ENCODE measurements at places on chromosomes 6 and 20. TPM values are rescaled to one million over a fixed set of nuclear protein-coding genes. Genes with fewer than 3 reads are reported as not detected.

- H3K4me3 ChIP-seq: no peak overlapping the region
- DNase-seq: no peak
- H3K36me3 ChIP-seq: no peaks in the 10 kb centered on the region
- H3K27me3 ChIP-seq: no peaks in the 10 kb centered on the region
- no peak overlapping the region for H3K27ac ChIP-seq
Observed at GRCh38 chr6:132007474-132008190, 56.5 kb upstream of the CCN2 start.

DNA sequence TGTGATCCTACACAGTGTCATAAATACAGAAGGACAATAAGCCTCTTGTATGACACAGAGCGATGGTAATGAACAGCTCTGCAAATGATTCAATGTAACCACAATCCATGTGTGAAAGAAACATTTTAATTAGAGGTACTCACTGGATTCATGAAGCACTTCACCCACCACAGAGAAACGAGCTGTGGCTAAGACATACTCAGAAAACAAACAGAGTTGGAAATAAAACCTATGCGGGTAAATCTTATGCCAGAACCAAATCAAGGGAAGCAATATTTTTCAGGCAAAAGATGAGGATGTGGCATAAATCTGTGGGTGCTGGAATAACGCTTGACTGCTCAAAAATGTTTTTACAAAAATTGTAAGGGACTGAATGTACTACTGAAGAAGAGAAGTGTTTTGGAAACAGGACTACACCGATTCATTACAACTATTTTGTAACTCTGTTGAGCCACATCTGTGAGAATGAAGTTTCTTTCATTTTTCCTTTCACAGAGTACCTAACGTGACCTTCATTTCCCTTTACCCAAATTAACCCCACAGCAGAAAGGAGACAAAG, 112.1 kb downstream of the WDR27 start:
- no peak for DNase-seq
- H3K36me3 ChIP-seq: no peaks in the 10 kb centered on the region
- H3K4me3 ChIP-seq: no peak overlapping the region
- H3K4me1 ChIP-seq: no peaks in the 10 kb centered on the region
- H3K27me3 ChIP-seq: no peaks in the 10 kb centered on the region

DACT2 gene
- total RNA-seq: 4.9 TPM

DNA sequence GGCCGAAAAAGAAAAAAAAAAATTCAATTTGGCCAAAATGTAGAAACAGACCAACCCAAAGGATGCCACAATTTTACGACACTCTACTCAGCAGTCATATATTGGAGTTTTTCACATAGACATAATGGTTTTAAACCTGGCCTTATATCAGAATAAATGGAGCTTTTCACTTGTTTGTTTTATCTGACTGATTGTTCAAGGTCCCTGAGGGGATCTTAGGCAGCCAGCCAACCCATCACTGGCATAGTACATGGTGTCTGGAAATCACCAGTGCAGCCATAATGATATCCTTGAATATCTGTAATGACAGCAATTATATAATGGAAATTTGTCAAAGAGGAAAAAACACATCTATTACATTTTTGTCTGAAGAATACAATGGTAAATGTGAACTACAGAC, 96.9 kb downstream of the PRSS35 start:
- H3K27me3 ChIP-seq: no peaks in the 10 kb centered on the region
- no peak for DNase-seq
- no peak overlapping the region for H3K27ac ChIP-seq
- no peaks in the 10 kb centered on the region for H3K4me1 ChIP-seq
- H3K4me3 ChIP-seq: no peak overlapping the region

DNA sequence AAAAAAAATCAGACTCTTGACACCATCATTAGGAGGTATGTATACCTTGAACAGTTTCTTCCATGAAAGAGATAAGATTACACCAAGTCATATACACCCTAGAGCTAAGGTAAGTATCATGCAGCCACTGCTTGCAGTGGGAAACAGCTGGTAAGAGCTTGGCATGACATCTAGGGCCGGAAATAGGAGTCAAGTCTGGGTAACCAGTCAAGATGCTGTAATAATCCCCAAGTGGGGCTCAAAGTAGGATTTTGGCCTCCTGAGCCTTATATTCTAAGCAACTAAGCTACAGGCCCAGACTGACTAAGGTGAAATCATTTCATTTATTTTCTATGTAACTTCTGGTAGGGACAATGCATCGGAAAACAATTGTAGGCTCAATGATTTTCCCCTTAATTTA, 23.9 kb downstream of the TRERF1 start:
- no peaks in the 10 kb centered on the region for H3K27me3 ChIP-seq
- DNase-seq: no peak
- no peaks in the 10 kb centered on the region for H3K36me3 ChIP-seq
- peaks cover 11% of the 10 kb centered on the region for H3K4me1 ChIP-seq
- no peak overlapping the region for H3K27ac ChIP-seq

PDYN gene
- total RNA-seq: not detected

CAGE1 gene
- 0.26 TPM for total RNA-seq

GRCh38 chr6:163707387-163708355, 293.2 kb downstream of the QKI start:
- DNase-seq: no peak
- H3K4me3 ChIP-seq: no peak overlapping the region
- no peaks in the 10 kb centered on the region for H3K27me3 ChIP-seq
- H3K4me1 ChIP-seq: peaks cover 4% of the 10 kb centered on the region

ZNF133 gene
- 10.9 TPM for total RNA-seq

CYP24A1 gene
- not detected for total RNA-seq

- no peaks in the 10 kb centered on the region for H3K36me3 ChIP-seq
- no peak overlapping the region for H3K4me3 ChIP-seq
- DNase-seq: peak; percentile 48
- H3K27me3 ChIP-seq: no peaks in the 10 kb centered on the region
Observed at GRCh38 chr20:17281478-17281877, 54.6 kb downstream of the PCSK2 start.

GRCh38 chr6:44257025-44257752, at the start of gene SLC35B2:
SLC35B2 (minus strand) TSS chr6:44257528; CDS start chr6:44257410, 118 bp downstream.
- peak; percentile 72 for DNase-seq
- H3K27me3 ChIP-seq: no peaks in the 10 kb centered on the region
- peaks cover 57% of the 10 kb centered on the region for H3K4me1 ChIP-seq
- H3K27ac ChIP-seq: peak within 1 kb of the TSS; percentile 93
- peaks cover 24% of the 10 kb centered on the region for H3K36me3 ChIP-seq

- no peaks in the 10 kb centered on the region for H3K36me3 ChIP-seq
- no peak for DNase-seq
Observed at GRCh38 chr6:44005507-44005903, 121.7 kb downstream of the MRPL14 start.

- no peak overlapping the region for H3K4me3 ChIP-seq
- H3K27ac ChIP-seq: no peak overlapping the region
- no peak for DNase-seq
- no peaks in the 10 kb centered on the region for H3K27me3 ChIP-seq
- H3K36me3 ChIP-seq: peaks cover 8% of the 10 kb centered on the region
Observed at GRCh38 chr6:75863001-75863400, 114.0 kb downstream of the MYO6 start.

GRCh38 chr6:157169226-157169625, 154.1 kb downstream of the TMEM242 start:
- H3K27me3 ChIP-seq: no peaks in the 10 kb centered on the region
- no peaks in the 10 kb centered on the region for H3K36me3 ChIP-seq

LPIN3 gene
- total RNA-seq: 50.1 TPM

GRCh38 chr6:118212451-118213173, 305.5 kb downstream of the SLC35F1 start:
- no peaks in the 10 kb centered on the region for H3K4me1 ChIP-seq
- no peaks in the 10 kb centered on the region for H3K27me3 ChIP-seq
- no peak for DNase-seq

DNA sequence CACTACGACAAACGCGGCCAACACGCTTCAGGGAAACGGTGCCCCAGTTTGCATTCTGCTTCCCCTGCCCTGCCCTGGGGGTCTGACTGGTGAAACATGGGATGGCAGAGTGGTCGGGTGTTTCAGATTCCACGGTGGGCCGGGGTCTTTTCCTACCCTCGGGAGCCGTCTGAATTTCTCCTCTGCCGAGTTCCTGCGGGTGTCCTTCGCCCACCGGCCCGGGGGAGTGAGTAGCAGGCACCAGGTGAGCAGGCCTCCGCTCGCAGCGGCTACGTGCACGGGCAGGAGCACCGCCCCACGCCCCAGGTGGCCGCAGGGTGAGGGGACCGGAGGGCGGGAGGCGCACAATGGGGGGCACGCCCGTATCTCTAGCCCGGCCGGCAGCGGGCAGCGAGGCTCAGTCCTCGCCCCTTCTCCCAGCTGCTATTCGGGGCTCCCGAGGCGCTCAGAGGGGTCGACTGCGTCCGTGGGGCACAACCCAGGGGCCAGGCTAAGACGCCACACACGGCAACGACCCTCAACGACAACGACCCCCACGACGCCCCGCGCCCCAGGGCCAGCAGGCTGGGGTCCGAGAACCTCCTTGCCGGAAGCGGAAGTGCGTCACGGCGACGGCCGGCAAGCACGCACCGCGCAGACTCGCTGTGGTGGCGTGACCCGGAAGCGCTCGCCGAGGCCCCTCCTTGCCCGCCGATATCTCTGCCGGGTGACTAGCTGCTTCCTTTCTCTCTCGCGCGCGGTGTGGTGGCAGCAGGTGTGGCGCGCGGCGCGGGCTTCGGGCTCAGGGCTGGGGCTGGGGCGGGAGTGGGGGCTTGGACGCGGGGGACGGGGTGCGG, at the start of gene RPS21:
Gene RPS21, plus strand, starts transcription at position 721 of the 836 bp plus-strand sequence. CDS start 236 bp downstream, outside the sequence.
- H3K4me1 ChIP-seq: peaks cover 27% of the 10 kb centered on the region
- H3K27ac ChIP-seq: peak within 1 kb of the TSS; percentile 90
- peak within 1 kb of the TSS; percentile 89 for H3K4me3 ChIP-seq
- DNase-seq: peak; percentile 94

TMEM74B gene
- total RNA-seq: not detected

DNA sequence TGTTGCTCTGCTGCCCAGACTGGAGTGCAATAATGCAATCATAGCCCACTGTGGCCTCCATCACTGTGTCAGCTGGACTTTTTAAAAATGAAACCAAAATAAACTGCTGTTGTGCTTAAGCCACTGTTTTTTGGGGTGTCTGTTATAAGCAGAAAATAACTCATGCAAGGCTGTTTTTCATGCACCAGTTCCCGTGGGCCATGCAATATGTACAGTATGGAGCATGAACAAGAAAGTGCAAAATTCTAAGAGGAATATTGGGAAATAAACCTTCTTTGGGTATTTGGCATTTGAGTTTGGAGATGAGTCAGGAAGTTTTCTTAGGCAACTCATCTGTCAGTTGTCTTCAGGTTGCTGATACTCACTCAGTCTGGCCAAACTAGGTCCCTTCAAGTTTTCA, 14.9 kb upstream of the ZFAND3 start:
- no peak for DNase-seq
- H3K4me3 ChIP-seq: no peak overlapping the region
- H3K27me3 ChIP-seq: no peaks in the 10 kb centered on the region
- H3K4me1 ChIP-seq: no peaks in the 10 kb centered on the region
- no peaks in the 10 kb centered on the region for H3K36me3 ChIP-seq
- no peak overlapping the region for H3K27ac ChIP-seq

GRCh38 chr20:62885046-62885895, 23.6 kb upstream of the TCFL5 start:
- H3K27ac ChIP-seq: no peak overlapping the region
- no peaks in the 10 kb centered on the region for H3K27me3 ChIP-seq
- H3K4me1 ChIP-seq: peaks cover 10% of the 10 kb centered on the region
- H3K4me3 ChIP-seq: no peak overlapping the region
- H3K36me3 ChIP-seq: peaks cover 14% of the 10 kb centered on the region

GRCh38 chr20:50724851-50725723, 6.3 kb upstream of the PARD6B start:
- H3K36me3 ChIP-seq: no peaks in the 10 kb centered on the region
- peaks cover 48% of the 10 kb centered on the region for H3K4me1 ChIP-seq
- peak overlapping the region; percentile 42 for H3K27ac ChIP-seq

GRCh38 chr20:61628901-61629601, 377.0 kb downstream of the CDH4 start:
- no peaks in the 10 kb centered on the region for H3K4me1 ChIP-seq
- no peaks in the 10 kb centered on the region for H3K36me3 ChIP-seq
- no peaks in the 10 kb centered on the region for H3K27me3 ChIP-seq

DNA sequence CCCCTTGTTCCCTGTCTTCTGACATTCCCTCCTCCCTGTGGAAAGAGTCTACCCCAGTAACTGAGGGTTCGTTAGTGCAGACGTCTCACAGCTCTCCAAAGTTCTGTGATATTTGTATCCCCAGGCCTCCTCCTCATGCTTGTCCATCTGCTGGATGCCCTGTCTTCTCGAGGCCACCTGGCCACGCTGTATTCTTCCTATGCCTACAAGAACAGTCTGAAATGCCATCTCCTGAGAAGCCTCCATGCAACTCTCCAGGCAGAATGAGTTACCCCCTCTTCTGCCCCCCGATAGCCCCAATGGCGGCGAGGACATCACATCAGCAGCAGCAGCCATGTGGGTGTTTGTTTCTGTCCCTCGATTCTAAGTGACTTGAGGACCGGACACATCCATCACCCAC, 9.3 kb downstream of the ULBP2 start:
- H3K27ac ChIP-seq: no peak overlapping the region
- peaks cover 7% of the 10 kb centered on the region for H3K4me1 ChIP-seq
- no peaks in the 10 kb centered on the region for H3K27me3 ChIP-seq
- no peaks in the 10 kb centered on the region for H3K36me3 ChIP-seq

PTPRT gene
- 0.33 TPM for total RNA-seq

DNA sequence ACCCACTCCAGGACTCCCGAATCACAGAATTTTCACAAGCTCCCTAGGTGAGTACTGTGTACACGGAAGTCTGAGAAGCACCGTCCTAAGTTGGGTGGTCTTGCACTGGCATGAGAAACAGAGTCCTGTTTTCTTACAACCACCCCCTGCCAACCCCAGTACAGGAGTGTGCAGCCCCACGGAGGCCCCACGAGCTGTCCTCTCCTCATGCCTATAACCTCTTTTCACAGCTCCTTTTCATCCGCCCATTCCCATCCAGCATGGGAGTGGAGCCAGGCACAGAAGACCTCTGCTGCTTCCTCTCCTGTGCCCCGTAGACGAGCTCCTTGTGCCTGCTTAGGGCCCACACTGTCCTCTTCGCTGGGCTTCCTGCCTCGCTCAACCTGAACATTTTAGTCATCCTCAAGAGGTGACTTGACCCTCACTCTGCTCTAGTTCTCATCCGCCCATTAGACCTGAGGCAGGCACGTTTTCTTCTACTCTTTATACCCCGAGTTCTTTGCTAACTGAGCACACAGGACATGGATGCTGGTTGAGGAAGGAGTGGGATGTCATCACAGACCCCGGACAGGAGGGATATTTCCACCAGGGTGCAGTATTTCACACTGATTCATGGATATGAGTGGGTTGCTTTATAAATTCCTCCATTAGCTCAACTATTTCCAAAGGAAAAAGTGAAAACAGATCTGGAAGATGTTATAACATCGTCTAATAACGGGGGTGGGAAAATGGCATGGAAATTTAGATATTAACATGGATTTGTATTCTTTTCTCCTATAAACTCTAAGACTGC, 160.5 kb downstream of the TTLL2 start:
- DNase-seq: no peak
- no peak overlapping the region for H3K27ac ChIP-seq
- H3K36me3 ChIP-seq: no peaks in the 10 kb centered on the region
- no peaks in the 10 kb centered on the region for H3K27me3 ChIP-seq
- H3K4me3 ChIP-seq: no peak overlapping the region

STMND1 gene
- total RNA-seq: not detected
